Fibroblast of skin of left biceps (primary cell): ENCODE measurements at places on chromosomes 3 and 15.

DNA sequence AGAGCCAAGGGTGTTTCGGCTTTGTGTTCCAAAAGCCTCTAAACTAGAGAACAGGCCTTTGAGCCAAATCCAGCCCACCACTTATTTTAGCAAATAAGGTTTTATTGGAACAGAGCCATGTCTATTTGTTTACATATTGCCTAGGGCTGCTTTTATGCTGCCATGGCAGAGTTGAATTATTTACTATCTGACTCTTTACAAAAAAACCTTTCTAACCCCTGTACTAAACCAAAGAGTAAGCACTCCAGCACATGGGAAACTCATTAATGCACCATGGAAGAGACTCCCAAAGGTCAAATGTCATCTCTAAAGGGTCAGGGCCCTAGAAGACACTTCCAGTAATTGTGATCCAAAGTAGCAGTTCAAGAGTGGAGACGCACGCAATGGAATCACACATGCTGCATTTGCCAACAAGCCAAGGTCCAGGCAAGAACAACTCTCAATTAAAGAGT, 22.3 kb downstream of the OSBPL10 start:
- DNase-seq, result no peak

- DNase-seq, result no peak
Measured at GRCh38 chr3:127461286-127461910, 129.1 kb downstream of the TPRA1 start.

DNA sequence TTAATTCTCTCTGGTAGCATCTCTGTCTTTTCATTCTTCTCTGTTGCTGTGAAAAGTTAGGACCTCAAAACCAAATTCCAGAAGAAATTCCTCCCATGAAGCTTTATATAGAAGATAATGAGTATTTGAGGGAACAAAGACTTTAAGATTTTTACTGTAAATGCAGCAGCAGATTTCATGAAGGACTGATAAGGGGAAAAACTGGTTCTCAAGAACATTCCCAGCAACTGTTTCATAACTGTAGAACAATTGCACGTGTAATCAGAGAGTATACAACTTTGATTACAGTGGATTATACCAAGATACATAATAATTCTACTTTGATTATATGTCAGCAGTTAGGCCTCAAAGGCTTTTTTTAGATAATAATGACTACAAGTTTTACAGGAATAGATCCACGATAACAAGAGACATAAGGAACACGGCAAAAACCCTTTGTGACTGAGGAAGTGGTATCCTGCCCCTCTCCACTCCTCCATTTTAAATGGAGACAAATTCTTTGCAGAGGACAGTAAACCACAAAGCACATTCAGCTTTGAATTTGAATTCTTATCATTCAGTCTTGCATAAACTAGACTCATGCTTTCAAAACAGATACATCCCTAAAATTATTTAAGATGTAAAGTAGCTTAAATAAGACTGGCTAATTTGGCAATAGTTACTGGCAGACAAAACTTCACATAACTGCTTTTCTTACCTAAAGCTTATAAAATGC, 42.9 kb upstream of the DIPK2A start:
- DNase-seq, result no peak

GRCh38 chr15:72584006-72584405, 70.5 kb upstream of the GOLGA6B start:
- no peak for DNase-seq

- no peak for DNase-seq
Measured at GRCh38 chr3:125651244-125651643, 55.9 kb upstream of the OSBPL11 start.

GRCh38 chr3:73026111-73026759, 29.6 kb downstream of the PPP4R2 start:
- DNase-seq, result no peak

GRCh38 chr3:99648101-99648500, 9.7 kb downstream of the COL8A1 start:
- DNase-seq, result no peak

- peak; percentile 98 for DNase-seq
Measured at GRCh38 chr3:32143849-32144757, 37.7 kb downstream of the GPD1L start.

- no peak for DNase-seq
Measured at GRCh38 chr15:39397883-39398282, 183.0 kb upstream of the THBS1 start.

GRCh38 chr15:39252134-39252470, 328.8 kb upstream of the THBS1 start:
- no peak for DNase-seq

DNA sequence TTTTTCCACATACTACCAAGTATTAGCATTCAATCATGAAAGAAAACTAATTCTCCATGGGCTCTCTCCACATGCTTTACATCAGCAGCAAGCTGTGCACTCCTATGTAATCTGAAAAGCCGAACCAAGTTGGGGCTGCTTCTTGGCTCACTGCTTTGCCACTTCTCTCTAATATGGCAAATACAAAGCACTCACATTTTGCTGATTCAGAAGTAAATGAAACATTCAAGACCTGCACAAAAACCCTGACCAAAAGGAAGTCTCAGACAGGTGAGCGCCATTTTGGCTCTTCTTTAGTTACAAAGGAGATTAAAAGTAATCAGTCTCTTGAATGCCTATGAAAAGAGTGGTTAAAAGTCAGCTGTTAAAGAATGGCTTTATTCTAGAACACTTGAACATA, 915.2 kb downstream of the FHIT start:
- DNase-seq, result no peak

GRCh38 chr15:81261172-81261811, 62.6 kb downstream of the STARD5 start:
- no peak for DNase-seq

- DNase-seq, result no peak
Measured at GRCh38 chr3:179355996-179356395, 8.5 kb downstream of the MFN1 start.

- DNase-seq, result no peak
Measured at GRCh38 chr3:59580499-59580898, 530.7 kb upstream of the CFAP20DC start.

DNA sequence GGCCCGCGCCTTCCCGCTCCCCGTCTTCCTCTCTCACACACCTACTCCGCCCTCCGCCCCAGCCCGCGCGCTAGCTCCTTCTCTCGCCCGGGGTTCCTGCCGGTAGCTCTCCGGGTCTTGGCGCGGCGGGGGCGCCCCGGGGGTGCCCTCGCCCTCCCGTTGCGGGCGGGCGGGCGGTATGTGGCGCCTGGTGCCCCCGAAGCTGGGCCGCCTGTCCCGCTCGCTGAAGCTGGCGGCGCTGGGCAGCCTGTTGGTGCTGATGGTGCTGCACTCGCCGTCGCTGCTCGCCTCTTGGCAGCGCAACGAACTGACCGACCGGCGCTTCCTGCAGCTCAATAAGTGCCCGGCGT, 507 bp downstream of the DIPK2A start:
- DNase-seq, result no peak

- DNase-seq, result peak; percentile 2
Measured at GRCh38 chr3:124407260-124407659, 323.0 kb upstream of the UMPS start.

DNA sequence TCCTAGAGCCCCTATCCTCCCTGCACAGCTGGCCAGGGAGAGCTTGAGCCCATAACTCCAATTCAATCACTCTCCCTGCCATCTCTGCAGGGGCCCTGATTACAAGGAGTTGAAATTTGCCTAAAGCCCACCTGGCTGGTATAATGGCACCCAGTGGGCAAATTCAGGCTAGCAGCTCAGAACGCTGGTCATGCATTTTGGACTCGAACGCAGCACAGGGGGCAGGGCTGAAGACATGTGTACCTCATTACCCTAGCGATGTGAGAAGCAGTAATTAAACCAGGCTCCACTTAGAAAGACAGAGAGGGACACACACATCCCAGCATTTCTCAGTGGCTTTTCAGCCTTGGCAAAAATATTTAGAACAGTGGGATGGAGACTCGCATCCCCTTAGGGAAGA, 3.2 kb downstream of the INSYN1 start:
- no peak for DNase-seq
